ENCODE measurements at places on chromosomes 16 and 17.

- DNase-seq: no peak
Measured at GRCh38 chr17:62321451-62321850, 58.9 kb upstream of the EFCAB3 start.

- no peak for DNase-seq
Measured at GRCh38 chr17:7916808-7917207, 719 bp upstream of the RNF227 start.

DNA sequence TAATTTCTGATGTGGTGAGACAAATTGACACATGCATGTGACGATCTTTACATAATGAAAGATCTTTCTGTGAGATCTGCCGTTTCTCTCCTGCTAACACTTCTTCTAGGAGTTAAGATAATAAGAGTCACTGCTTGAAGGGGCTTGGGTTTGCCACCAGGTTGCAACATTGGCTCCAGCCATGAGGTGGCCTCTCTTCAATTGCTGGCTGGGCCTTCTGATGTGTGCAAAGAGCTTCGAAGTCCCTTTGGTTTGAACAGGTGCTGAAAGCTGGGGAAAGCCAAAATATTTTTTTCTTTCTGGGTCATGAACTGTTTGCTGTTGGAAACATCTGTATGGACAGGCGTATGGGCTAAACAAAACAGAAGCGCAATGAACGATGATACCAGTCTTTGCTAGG, 204.1 kb upstream of the SALL1 start:
- DNase-seq: no peak

DNA sequence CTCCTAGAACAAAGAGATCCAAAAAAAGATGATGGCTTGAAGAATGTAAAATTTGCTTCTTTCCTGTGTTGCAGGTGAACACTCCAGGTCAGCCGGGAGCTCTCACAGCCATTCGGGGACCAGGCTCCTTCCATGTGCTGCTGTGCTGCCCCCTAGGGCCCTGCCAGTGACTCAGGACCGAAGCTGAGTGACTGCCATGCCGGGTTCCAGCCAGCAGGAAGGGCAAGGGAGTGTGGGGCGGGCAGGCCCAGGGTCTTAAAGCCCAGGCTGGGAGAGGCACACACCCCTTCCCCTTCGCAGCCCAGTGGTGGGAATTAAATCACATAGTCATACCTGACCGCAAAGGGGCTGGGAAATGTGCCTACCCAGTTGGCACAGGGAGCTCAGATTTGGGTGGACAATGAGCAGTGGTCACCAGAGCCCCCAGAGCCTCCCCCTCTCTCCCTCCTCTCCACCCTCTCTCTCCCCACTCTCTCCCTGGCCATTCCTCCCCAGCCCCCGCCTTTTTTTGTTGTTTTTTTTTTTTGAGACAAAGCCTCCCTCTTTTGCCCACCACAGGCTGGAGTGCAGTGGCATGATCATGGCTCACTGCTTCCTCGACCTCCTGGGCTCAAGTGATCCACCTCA, 11.5 kb downstream of the EPOP start:
- DNase-seq: peak; percentile 85

DNA sequence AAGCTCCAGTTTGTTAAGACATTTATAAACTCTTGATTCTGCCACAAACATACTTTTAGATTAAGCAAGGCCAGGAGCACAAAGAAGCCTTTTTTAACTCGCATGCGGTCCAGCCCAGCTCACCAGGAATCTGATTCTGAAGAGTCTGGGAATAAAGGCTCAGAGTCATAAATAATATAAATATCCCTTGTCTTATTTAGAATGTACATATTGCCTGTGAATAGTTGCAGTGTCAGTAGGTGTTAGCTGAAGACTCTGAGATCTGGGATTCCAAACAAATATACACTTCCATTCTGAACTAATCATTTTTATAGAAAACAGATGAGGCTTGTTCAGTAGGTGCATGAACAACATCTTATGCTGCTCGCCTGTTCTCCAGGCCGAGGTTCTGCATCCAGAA, 59.1 kb upstream of the ELAC2 start:
- no peak for DNase-seq

DNA sequence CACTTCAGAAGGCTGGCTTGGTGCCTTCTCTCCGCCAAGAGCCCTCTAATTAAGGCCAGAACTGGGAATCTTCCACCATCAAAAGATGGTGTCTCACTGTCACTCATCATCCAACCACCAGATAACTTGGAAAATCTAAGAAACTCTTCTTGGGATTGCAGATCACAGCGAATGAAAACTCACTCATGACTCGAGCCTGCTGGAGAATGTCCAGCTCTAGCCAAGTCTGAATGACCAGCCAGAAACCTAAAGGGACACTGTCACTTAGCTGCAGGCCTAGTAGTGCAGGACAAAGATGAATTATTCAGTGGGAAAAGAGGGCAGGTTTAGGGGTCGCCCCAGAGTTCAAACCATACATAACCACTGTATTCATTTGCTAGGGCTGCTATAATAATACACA, 107.8 kb downstream of the XYLT1 start:
- DNase-seq: no peak

- DNase-seq: peak; percentile 94
Measured at GRCh38 chr16:4734730-4735535, 596 bp downstream of the DNAAF8 start.

DNA sequence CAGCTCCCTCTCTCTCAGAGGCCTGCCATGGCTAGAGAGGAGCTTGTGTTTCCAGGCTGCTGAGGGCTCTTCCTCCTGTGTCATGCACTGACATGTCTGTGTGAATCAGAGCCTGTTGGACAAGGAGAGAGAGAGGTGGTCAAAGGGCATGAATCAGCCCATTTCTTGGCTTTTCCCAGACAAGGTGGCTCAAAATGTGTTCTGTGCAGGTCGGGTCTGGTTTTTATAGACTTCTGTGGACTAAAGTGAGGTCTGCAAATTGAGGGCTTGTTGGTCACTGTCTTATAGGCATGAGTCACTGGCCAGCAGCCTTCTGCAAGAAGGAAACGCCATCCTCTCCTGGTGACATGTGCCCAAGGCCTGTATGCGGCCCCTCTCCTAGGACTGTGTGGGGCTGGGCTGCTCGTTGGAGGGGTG, 97.9 kb downstream of the FOXL1 start:
- DNase-seq: no peak

DNA sequence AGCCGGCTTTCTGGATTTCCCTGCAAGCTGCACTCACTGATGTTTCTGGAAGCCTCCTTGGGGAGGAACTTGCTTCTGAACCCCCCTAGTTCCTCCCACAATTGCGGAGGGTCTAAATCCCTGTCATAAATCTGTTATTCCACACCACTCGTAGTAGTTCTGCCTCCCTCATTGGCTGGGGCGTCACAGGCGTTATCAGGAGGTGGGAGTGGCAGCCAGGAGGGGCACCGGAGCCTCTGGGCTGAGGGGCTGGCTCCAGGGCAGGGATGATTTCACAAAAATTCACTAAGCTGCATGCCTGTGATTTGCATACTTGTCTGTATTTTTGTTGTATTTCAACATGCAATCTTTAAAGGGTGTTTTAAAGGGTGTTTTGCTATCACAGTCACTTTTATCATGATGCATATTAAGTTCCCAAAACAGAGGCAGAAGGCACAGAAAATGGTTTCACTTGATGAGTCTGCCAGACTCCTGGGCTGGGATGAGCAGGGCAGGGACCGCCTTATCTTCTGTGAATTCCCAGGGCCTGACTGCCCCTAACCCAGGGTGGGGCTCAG, 176.2 kb upstream of the FOXF1 start:
- no peak for DNase-seq

GRCh38 chr16:56094231-56094630, 97.1 kb upstream of the GNAO1 start:
- DNase-seq: no peak
